Stimulated activated CD4-positive, alpha-beta T cell treated with anti-CD3 and anti-CD28 coated beads, TNF-alpha, amount 100 ng/mL, for 24 hours (primary cell): ENCODE measurements at places on chromosomes 5 and 9.

- DNase-seq = no peak
These were observed 300.0 kb upstream of the VLDLR start for GRCh38 chr9:2321523-2322148.

DNA sequence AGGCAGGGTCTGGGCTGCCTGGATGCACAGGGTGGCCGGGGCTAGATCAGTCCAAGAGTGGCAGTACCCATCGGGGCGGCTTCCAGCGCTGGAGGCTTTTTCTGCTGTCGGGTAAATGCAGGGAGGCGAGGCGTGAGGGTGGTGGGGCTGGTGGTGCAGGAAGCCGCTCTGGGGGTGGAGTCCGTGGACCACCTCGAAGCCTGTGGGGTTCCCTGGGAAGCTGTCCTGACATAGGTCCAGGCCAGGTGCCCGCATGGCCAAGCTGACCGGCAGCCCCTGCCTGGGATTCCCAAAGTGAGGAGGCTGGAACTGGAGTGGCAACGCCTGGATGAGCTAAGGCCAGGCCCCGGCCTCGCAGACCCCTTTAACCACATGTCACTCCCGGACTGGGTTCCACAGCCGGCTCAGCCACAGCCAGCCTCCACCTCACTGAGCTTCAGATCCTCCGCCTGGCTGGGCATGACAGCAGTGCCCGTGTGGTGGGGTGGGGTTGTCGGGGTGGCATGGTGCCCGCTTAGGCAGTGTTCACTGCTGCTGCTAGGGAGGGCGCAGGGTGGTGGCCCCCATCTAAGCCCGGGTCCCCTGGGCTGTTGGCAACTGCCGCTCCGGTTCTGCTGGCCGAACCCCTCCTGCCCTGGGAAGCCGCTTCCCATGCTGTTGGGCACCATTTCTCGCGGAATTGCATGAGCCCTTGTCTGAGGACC lies 1.4 kb upstream of the QRFP start:
- no peak for DNase-seq

- no peak for DNase-seq
These were observed 19.2 kb downstream of the LMAN2 start for GRCh38 chr5:177332031-177332895.

- DNase-seq = no peak
These were observed 7.1 kb upstream of the CORO2A start for GRCh38 chr9:98199388-98200033.

DNA sequence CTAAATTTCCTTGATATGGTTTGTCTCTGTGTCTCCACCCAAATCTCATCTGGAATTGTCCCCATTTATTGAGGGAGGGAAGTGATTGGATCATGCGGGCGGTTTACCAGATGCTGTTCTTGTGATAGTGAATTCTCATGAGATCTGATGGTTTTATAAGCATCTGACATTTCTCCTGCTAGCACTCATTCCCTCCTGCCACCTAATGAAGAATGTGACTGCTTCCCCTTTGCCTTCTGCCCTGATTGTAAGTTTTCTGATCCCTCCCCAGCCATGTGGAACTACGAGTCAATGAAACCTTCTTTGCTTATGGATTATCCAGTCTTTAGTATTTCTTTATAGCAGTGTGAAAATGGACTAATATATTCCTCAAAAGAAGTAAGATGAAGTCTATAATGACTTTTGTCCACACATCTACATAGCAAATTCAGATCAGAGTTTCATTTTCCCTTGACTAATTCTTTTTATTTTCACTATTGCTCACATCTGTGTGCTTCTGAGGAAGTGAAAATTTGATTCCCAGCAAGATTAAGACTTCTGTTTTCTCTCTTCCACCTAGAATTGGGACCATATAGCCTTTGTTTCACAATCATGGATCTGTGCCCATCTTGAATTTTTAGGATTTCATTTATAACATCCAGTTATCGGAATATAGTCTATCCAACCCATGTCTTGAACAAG lies 393.5 kb downstream of the DMAC1 start:
- DNase-seq = no peak

- DNase-seq = no peak
These were observed 1349.6 kb upstream of the C9orf72 start for GRCh38 chr9:28922891-28923290.

GRCh38 chr5:130141659-130142320 lies 237.5 kb downstream of the CHSY3 start:
- DNase-seq = no peak

GRCh38 chr9:347667-348292 lies 133.1 kb downstream of the DOCK8 start:
- no peak for DNase-seq

- no peak for DNase-seq
These were observed 14.2 kb upstream of the PHYKPL start for GRCh38 chr5:178246624-178247279.

- no peak for DNase-seq
These were observed 671.1 kb downstream of the TAF11L14 start for GRCh38 chr5:18305288-18305924.

DNA sequence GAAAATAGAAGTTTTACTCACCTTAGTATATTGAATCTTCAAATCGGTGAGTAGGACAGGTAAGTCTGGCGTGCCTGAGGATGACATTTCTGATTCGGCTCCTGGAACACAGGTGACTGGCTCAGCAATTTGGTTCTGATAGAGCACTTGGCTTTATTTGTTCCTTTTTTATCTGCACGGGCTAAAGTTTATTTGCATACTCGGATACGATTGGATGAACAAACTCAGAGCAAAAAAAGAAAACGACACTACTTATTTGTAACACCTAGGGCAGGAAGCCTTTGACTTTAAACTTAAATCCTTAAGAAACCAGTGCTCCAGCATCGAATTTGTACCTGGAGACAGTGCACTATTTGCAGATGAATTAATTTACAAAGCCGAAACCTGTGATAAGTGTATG lies at the start of gene ALDH1A1:
ALDH1A1 (minus strand) TSS at position 140 of the 400 bp plus-strand sequence; CDS start at position 87, 53 bp downstream.
- no peak for DNase-seq

DNA sequence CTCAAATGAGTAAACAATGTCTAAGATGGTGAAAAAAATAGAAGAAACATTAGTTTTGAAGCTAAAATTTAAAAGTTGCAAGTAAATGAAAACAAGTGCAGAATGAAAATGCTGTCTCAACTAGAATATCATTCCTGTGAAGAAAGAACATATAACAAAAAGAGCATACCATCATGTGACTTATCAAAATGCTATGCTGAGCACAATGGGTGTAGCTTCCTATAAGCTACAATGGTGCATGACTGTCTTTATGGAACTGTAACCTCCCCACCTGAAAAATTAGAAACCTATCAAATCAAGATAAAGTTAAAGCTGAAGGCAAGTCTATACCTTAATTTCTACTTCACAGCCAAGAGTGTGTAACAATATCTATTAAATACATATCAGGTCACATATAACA lies 192.0 kb downstream of the AP3B1 start:
- no peak for DNase-seq

- DNase-seq = no peak
These were observed 14.6 kb downstream of the ENTREP1 start for GRCh38 chr9:69339620-69340019.

DNA sequence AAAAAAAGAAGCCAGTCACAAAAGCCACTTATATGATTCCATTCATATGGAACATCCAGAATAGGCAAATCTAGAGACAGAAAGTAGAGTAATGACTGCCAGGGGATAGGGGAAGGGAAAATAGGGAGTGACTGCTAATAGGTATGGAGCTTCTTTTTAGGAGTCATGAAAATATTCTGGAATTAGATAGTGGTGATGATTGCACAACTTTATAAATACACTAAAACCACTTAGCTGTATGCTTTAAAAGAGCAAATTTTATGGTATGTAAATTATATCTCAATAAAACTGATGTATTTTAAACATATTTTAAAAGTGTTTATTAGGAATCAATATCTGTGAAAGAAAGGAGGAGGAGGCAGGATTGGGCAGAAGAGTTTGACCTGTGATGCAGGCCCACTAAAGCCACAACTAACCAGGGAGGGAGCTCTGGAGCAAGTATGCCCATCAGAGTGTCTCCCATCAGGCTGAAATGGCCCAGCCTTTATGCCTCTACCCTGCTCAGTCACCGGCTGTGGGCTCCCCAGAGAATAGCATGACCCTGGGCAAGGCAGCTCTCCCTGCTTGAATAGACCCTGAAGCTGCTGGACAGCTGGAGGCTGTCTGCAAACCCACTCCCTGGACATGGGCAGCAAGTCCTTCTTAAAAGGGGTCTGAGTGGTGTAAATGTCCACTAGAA lies 96.0 kb upstream of the SLC44A1 start:
- DNase-seq = no peak

DNA sequence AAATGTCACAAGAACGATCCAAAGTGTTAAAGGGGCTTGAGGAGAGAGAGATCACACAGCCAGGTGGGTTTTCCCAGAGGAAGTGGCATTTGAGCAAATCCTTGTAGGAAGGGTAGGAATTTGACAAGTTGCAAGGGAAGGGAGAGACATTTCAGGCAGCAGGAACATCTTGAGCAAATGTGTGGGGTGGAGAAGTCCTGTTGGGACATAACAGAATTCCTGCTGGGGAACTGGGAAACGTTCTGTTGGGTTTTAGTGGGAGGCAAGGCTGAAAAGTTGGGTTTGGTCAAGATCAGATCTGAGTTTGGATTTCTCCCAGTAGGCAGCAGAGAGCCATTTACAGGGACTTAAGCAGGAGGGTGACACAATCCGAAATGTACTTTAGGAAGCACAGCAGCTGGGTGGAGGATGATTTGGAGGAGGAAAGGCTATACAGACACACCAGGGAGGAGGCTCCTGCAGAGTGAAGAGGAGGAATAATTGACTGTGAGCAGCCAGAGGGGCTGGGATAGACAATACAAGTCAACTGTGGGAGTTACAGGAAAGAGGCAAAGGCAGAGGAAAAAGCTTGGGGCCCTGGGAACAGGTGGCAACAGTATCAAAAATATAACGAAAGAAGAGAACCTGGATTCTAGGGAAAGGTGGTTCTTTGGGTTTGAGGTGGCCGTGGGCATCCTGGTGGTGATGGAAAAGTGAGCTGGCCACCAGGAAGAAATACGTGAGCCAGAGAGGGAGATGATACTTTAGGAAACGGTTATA lies 3.1 kb upstream of the ZSWIM6 start:
- DNase-seq = no peak

DNA sequence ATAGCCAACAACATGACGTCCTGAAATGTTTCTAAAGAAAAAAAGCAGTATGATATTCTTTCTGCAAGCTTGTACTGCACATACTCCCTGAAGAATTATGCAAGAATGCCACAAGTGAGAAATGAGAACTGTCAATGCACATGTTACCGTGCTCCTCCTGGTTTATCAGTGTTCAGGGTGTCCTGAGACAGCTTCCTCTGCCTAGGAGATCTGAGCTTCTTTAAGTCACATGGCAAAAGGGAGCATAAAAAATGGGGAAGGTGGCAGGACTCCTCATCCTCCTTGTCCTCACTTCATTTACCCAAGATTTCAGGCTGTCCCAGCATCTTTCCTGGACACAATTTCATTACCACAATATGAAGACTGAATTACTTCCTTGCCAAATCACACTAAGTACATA lies 238.2 kb downstream of the GLIS3 start:
- DNase-seq = no peak

- DNase-seq = no peak
These were observed 20.5 kb downstream of the NEURL1B start for GRCh38 chr5:172661526-172661925.

DNA sequence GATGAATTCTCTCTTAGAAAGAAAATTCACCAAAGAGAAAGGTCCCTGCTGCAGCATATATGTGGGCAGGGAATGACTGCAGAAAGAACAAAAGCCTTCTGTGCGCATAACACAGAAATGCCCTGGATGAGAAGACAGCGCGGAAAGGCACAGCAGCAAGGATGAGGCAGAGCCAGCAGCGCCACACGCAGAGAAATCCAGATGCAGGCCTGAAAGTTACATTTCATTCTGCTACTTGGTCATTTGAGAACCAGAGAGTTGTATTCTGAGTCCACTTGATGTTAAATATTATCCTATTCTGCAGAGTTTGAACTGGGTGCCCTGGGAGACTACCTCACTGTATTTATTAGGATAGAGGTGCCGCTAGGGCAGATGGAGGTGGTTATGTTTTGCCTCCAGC lies 68.5 kb downstream of the GLDC start:
- no peak for DNase-seq

- DNase-seq = no peak
These were observed 196.2 kb downstream of the AOPEP start for GRCh38 chr9:94922691-94923107.

DNA sequence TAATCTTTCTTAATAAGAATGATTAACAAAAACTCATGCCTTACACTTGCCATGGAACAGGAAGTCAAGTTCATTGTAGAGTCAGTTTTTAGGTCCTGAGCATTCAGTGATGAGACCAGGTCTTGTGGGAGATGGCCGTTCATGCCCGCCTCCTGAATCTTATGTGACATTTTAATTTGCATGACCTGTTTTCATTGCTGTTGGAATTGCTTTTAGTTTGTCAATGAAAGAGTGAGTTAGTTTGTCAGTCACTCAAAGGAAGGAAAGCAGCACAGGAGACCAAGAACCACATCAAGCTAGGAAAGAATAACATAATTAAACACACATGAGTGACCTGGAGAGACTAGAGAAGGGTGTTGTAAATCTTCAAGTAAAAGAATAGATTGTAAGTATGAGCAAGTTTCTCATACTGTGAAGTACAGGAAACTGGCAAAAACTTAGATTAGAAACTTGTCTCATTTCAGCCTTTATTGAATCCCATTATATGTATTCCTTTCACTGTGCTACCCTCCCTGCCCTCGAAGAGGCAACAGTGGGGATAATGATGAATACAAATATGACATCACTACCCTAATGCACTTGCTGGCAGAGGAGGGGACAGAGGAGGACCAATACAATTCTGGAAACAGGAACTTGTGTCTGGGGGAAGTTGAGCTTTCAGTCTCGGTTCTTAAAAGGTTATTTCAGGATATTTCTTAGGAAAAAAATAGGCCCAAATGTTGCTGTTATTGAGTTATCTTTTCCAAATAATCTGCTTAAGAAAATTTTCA lies 64.3 kb upstream of the C6 start:
- DNase-seq = no peak

DNA sequence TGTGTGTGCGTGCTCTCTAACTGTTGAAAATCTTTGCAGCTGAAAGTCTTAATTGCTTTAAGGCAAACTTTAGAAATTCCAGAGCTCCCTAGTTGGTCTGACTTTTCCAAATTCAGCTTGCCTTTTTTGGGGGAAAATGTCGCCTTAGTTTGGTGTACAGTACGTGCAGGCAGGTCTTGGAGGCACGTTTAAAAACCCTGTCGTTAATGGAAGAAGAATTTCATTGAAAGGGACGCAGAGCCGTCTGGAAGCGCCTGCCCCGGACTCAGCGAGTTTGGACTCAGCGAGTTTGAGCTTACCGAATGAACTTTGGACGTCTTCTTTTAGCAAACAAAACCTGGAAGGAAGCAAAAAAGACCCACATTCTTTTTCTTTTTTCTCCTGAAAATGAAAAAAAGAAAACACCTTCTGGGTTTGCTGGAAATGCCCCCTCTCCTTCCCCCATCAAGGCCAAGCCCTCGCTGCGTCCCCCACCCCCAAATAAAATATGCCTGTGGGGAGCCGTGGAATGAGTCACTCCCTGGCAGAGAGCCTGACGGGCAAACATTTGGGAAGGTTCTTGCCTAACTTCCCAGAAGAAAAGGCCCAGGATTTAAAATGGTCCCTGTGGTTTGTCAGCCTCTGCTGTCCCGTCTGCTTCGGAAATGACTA lies 1.5 kb downstream of the NEK6 start:
- DNase-seq = no peak
